ENCODE measurements at places on chromosomes 7 and 10.

- no peak for DNase-seq
Measured at GRCh38 chr10:133041101-133041500, 46.6 kb upstream of the ADGRA1 start.

DNA sequence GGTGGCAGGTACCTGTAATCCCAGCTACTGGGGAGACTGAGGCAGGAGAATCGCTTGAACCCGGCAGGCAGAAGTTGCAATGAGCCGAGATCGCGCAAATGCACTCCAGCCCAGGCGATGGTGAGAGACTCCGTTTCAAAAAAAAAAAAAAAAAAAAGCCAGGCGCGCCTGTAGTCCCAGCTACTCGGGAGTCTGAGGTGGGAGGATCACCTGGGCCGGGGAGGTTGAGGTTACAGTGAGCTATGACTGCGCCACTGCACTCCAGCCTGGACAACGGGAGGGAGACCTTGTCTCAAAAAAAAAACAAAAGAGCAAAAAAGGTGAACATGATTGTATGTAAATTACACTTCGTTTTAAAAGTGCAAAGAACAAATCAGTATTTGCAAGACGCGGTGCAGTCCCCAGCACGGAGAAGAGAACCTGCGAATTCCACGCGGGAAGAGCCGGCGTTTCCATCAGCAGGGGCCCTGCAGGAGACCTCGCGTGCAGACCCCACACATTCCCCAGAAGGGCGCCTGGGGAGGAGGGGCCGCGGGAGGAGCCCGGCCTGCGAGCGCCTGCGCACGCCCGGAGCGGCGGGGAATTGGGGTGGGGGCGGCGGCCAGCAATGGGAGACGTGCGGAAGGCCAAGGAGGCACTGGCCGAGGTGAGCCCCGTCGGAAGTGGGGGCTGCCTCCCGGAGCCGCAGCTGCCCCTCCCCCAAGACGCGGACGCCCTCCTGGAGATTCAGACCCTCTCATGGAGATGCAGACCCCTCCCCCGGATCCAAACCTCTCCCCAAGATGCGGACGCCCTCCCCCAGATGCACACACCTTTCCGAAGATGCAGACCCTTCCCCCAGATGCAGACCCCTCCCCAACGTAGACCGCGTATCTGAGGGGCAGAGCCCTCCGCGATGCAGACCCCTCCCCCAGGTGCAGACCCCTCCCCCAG, 16.7 kb upstream of the SUN1 start:
- DNase-seq, result no peak

GRCh38 chr7:151109094-151110048, 23.1 kb downstream of the AGAP3 start:
- DNase-seq, result no peak

DNA sequence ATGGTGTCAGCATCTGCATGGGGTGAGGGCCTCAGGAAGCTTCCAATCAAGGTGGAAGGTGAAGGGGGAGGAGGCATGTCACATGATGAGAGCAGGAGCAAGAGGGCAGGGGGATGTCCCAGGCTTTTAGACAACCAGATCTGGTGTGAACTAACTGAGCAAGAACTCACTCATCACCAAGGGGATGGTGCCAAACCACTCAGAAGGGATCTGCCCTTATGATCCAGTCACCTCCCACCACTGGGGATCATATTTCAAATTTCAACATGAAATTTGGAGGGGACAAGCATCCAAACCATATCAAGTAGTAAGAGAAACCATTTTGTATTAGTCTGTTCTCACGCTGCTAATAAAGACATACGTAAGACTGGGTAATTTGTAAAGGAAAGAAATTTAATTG, 33.6 kb downstream of the THNSL1 start:
- DNase-seq, result no peak

DNA sequence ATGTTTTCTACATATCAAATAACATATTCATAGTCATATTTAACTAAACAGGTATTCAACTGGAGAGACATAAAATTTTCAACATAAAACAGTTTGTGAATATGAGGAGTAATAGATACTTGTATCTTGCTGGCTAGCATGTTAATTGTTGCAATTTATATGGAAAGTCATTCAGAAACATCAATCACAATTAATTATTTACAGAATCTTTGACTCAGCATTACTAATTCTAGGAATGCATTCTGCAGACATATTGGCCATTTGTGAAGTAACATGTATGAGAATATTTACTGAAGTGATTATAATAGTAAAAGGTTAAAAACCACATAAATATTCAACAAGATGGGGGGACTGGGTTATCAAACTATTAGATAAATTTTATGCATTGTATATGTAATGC, 203.7 kb downstream of the TSPAN12 start:
- no peak for DNase-seq

DNA sequence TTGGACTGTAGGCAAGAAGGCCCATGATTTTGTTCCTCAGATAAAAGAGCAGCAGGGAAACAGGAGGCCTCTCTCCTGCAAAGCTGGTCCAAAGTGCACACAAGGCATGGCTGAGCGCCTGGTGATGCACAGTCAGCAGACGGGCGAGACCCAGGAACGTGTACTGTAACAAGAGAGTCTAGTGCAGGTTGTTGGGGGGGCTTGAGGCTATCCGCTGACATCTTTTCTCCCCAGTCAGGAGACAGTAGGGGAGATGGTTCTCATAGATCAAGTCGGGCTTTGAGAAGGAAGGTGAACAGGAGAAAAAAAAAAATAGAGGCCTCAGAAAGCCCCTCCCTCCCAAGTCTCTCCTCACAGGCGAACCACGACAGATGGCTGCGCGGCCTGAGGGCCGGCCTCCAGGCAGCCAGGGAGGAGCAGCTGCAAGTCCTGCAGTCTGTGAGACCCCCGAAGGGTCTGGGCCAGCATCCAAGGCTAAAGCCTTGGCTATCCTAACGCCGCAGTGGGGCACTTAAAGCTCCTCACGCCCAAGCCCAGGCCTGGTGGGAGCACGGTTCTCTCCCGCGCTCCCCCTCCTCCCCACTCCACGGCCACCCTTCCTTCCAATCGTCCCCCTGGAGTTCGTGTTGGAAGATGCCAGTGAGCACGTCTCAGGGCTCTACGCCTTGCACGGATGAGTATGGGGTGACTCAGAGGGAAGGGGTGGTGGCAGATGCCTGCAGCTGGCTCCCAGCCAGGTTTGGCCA, 68.3 kb downstream of the PRKAG2 start:
- DNase-seq, result peak; percentile 93

GRCh38 chr10:8453587-8453986, 399.1 kb downstream of the GATA3 start:
- peak; percentile 66 for DNase-seq

DNA sequence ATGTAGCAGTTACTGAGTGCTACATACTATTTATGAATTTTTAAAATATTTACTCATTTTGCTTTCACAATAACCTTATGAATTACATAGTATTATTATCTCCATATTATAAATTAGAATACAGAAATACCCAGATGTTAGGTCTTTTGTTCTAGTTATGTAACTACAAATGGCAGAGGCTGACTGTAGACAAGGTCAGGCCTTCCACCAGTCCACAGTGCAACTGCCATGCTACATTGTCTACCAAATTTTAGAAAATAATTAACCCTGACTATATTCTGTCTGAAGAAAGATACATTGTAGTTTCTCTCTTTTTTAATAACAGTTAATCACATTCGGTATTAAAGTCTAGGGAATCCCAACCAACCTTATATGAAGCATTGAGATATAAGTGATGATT, 280.9 kb downstream of the MALRD1 start:
- no peak for DNase-seq

DNA sequence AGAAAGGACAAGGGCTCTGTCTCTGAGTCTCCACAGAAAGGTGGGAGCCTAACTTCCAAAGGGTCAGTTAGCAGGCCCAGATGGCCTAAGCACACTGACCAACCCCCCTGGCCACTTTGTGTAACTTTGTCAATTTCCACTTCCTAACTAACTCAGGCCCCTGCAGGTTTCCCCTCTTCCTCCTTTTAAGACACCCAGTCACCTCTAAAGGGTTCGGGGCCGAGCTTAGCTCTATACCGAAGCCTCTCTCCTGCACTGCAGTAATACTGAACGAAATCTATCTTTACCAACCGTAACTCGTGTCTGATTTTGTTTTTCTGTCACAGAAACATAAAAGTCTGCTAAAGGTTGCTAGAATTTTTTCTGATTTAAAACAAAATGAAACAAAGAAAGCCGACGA, 44.4 kb downstream of the CCDC3 start:
- DNase-seq, result no peak

DNA sequence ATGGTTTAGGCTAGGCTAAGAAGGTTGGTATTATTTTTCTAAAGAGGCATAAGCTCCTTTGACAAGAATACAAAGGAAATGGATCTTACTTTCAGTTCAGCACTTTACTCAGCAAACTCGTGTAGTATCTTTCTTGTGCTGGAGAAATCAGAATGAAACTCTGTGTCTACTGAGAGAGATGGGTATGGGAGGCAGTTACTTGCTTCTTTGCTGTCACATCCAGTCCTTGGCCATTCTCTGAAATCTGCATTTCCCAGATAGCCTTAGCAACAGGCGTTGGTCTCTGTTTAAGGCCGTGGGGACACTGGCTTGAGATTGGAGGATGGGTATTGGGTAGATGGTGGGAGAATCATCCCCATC, 180.5 kb downstream of the NRP1 start:
- no peak for DNase-seq

- DNase-seq, result no peak
Measured at GRCh38 chr7:102147008-102147407, 139.7 kb upstream of the SH2B2 start.

GRCh38 chr7:64881461-64882287, 21.4 kb upstream of the ZNF273 start:
- no peak for DNase-seq

DNA sequence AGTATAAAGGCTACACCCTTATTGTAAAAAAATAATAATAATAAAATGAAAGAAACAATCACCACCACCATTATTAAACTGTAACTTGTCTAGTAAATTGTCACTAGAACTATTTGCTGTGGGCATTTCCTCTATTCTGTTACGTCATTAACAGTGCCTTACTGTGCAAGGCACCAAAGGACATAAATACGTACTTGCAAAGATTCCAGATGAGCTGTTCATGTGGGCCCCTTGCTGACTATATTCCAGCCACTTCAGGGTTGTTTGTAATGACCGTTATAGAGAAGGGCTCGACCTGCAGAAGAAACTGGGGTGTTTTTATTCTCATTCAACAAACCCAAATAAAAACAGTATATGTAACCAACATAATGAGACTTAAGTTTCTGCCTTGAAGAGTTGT, 60.4 kb downstream of the KLRG2 start:
- DNase-seq, result no peak

DNA sequence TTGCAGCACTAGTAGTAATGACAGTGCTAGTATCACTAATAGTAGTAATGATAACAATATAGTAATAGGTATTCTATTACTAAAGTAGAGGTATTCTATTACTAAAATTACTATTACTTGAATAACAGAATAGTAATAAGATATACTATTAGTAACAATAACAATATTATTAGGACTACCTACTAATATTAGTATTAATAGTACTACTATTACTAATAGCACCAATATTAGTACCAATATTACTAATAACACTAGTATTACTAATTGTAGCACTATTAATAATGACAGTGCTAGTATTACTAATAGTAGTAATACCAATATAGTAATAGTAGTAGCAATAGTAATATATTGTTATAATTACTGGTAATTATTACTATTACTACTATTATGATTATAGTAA, 24.1 kb downstream of the A1CF start:
- DNase-seq, result no peak

- DNase-seq, result peak; percentile 53
Measured at GRCh38 chr7:50791938-50792341, 9.2 kb upstream of the GRB10 start.

GRCh38 chr10:104622598-104623209, 18.4 kb upstream of the SORCS3 start:
- peak; percentile 71 for DNase-seq

- DNase-seq, result peak; percentile 5
Measured at GRCh38 chr10:44325157-44325556, 59.7 kb downstream of the CXCL12 start.

DNA sequence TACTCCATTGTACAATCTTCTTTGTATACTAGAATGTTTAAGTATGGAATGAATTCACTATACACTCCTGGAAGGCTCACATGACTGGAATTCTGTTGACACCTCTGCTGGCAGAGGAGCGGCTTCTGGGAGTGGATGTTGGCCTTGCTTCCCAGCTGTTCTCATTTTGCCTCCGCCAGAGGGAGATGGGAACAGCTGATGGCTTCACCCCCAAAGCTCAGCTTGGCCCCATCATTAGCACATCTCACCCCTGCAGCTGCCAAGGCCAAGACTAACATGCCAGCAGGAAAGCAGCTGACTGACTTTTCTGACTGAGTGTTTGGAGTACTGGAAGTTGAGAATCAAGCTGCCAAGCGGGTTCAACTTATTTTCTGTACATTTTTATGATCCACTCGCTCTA, 15.1 kb downstream of the ADAM12 start:
- DNase-seq, result no peak

- no peak for DNase-seq
Measured at GRCh38 chr10:12121673-12122072, 7.8 kb upstream of the SEC61A2 start.

GRCh38 chr7:145082366-145083161, 246.7 kb upstream of the TPK1 start:
- peak; percentile 96 for DNase-seq

GRCh38 chr10:75617485-75618155, 186.2 kb downstream of the LRMDA start:
- DNase-seq, result no peak

DNA sequence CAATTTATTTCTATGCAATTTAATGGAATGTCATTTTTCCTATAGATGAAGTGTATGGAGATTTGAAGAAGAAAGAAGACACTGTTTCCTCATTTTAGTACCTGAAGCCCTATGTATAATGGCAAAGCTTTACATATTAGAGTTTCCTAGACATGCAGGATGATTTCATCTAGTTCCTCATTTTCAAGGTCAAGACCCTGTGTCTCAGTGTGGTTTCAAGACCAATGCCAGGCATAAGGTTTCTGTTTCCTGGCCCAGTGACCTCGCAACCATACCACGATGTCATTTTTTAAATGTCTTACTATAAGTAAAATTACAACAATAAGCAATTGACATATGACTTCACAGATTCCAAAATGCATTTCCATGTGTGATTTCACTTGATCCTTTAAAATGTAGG, 336.5 kb upstream of the PRKCQ start:
- no peak for DNase-seq
